ENCODE measurements at places on chromosomes 12 and 14.
A peak's percentile ranks its signal among the peaks of the same experiment; 100 is the strongest.

DNA sequence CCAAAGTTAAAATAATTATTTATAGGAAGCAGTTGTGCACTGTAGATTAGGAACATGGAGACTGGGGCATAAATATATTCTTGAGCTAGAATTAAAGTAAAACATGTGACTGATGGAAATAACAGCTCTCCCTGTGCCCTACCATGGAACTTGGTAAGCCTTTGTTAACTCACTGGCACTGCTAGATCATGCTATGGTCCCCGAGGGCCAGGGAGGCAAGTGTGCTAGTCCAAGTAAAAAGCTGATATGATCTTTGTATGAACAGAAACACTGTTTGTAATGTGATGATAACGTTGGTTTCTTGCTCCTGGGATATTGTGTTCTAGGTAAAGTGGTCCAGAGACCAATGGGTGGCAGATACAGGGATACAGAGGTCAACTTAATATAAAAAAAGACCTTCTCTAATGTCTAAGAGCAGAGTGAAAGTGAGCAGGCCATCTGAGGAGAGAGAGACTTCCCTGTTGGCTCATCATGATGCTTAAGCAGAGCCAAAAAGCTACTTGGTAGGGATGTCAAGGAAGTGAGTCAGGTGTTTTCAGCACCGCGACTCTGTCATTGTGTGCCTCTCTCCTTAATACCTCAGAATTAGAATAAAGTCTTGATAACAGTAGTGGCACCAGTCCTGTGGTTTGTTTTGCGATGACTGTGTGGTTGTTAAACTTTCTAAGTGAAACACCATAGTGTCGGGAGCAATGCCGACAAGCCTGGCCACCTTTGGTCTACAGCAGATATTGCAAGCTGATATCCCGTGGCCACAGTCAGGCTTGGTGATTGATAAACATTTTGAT lies 27.6 kb downstream of the BICD1 start:
- peaks cover 23% of the 10 kb centered on the region for H3K36me3 ChIP-seq
- peaks cover 32% of the 10 kb centered on the region for H3K4me1 ChIP-seq
- DNase-seq, result no peak
- no peak overlapping the region for H3K4me3 ChIP-seq
- H3K27me3 ChIP-seq, result no peaks in the 10 kb centered on the region

DNA sequence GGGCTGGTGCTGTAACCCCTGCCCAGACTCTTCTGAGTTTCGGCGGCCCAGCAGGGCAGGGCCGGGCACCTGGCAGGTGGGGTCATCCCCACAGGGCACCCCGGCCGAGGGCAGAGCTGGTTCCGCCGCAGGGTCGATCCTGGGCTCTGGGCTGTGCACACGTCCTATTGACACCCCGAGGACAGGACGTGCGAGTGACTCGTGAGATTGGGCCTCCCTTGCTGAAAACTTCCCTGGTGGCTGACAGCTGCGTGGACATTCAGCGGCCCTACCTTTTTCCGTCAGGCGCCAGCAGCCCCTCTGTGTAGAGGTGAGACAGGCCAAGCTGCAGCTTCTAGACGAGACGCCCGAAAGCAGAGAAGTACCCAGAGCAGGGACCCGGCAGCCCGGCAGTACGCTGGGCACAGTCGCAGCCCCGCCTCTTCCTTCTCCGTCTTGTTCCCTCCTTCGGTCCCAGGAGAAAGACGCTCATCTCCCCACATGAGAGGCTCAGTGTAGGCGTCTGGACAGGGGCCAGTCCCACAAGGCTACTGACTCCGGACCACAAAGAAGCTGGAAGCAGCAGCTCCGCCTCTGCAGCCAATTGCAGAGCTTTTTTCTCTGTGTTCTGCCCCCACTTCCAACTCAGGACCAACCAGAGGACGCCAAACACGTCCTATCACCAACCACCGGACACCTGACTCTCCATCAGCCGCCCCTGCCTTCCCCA lies at the start of gene LRCOL1:
TSS of gene LRCOL1 (minus strand) at position 532 of the 709 bp plus-strand sequence. CDS start 4,331 bp downstream, outside the sequence.
- H3K4me1 ChIP-seq, result peaks cover 56% of the 10 kb centered on the region
- H3K27ac ChIP-seq, result peak within 1 kb of the TSS; percentile 94
- DNase-seq, result no peak
- H3K27me3 ChIP-seq, result peaks cover 29% of the 10 kb centered on the region

DNA sequence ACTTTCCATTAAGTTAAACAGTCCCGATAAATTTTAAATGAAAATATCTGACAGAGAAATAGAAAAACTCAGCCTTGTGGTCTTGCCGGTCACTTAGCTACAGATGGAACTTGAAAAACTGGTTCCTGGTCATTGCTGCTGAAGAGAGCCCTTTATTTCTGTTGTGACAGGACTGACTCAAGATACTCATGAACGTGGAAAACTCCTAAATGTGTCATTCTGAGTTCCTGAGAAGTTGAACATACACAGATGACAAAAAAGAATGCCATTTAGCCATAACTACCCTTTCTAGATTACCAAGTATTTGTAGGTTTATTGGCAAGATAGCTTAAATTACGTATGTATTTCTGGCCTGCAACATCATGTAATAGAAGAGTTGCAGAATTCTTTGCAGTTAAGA lies 134.2 kb downstream of the HMGA2 start:
- no peak overlapping the region for H3K4me3 ChIP-seq
- no peak for DNase-seq
- H3K4me1 ChIP-seq, result peaks cover 86% of the 10 kb centered on the region
- H3K27me3 ChIP-seq, result no peaks in the 10 kb centered on the region

- no peak for DNase-seq
- no peaks in the 10 kb centered on the region for H3K36me3 ChIP-seq
- H3K27ac ChIP-seq, result no peak overlapping the region
- no peaks in the 10 kb centered on the region for H3K27me3 ChIP-seq
- peaks cover 5% of the 10 kb centered on the region for H3K4me1 ChIP-seq
Measured at GRCh38 chr12:46814143-46814542, 11.7 kb downstream of the SLC38A4 start.

- H3K4me3 ChIP-seq, result no peak overlapping the region
- H3K36me3 ChIP-seq, result no peaks in the 10 kb centered on the region
- no peak overlapping the region for H3K27ac ChIP-seq
- no peaks in the 10 kb centered on the region for H3K4me1 ChIP-seq
Measured at GRCh38 chr14:97592341-97592980, 795.3 kb downstream of the VRK1 start.
